A549 treated with dexamethasone at 1 μM for 4 hours (cell line): ENCODE measurements at places on chromosomes 7 and 10. TPM values are rescaled to one million over a fixed set of nuclear protein-coding genes. Genes with fewer than 3 reads are reported as not detected.

The GRM3 gene
- total RNA-seq, result not detected in 5 replicates

The LRMDA gene
- total RNA-seq, result 2.6 to 4.0 TPM (median 3.6 TPM) in 5 replicates

The SEMA3C gene
- total RNA-seq, result 53.5 to 113 TPM (median 83.6 TPM) in 5 replicates

The UNC5B gene
- total RNA-seq, result 2.8 to 5.0 TPM (median 4.7 TPM) in 5 replicates

The DRGX gene
- total RNA-seq, result 0.05 TPM in 2 of 5 replicates, not detected in the others
